H4 (cell line): ENCODE measurements at places on chromosomes 11 and 22. TPM values are rescaled to one million over a fixed set of nuclear protein-coding genes. Genes with fewer than 3 reads are reported as not detected.

- no peak for DNase-seq
These were observed 38.1 kb downstream of the MB start for GRCh38 chr22:35578836-35579575.

GRCh38 chr11:102487214-102487613 is 34.6 kb upstream of the TMEM123 start:
- no peak for DNase-seq

DNA sequence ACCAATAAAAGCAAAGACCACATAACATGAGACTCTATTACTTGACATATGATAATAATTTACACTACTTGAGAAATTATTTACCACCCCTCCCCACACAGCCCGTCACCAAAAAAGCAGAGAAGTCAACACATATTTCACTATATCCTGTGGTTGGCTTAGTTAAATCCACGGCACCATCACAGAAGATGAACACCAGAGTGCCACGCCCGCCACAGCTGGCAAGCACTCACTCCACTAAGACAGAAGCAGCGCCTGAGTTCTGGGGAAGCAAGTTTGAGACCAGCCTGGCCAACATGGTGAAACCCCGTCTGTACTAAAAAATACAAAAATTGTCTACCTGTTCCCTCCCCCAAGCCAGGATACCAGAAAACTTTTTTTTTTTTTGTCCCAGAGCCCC is 53.1 kb downstream of the PACSIN2 start:
- no peak for DNase-seq

GRCh38 chr22:49021926-49022815 is 805.5 kb downstream of the BRD1 start:
- DNase-seq: no peak

DNA sequence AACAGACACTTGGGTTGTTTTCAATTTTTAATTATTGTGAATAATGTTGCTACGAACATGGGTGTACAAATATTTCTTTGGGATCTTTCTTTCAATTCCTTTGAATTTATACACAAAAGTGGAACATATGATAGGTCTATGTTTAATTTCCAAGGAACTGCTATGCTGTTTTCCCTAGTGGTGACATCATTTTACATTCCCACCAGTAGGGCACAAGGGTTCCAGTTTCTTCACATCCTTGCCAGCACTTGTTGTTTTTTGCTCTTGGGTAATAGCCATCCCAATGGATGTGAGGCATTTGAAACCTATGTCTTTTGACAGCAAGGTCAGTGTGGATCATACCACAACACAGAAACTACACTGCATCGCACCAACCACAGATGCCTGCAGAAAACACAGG is 41.8 kb upstream of the SCN3B start:
- DNase-seq: no peak

GRCh38 chr11:131533998-131534397 is 163.6 kb downstream of the NTM start:
- DNase-seq: no peak

DBX1 gene
- not detected in 2 replicates for total RNA-seq

GRCh38 chr11:103499710-103500340 is 390.6 kb downstream of the DYNC2H1 start:
- DNase-seq: peak; percentile 19

GRIA4 gene
- total RNA-seq: 1.0 and 24.9 TPM in 2 replicates

DNA sequence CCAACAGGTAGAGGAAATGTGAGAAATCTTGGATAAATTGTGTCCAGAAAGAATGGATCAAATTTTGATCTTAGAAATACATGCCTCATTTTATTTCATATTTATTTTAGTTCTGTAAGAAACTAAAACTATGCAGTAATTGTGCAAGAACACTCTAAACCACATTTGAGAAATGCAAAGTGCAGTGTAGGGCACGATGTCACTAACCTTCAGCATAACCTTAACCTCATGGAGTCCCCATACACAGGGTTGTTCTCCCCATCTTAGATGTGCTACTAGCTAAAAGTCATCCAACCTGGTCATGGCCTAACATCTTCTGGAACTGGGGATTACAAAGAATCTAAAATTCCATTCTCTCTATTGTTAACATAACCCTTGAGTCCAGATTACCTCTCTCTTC is 48.4 kb upstream of the ARHGAP42 start:
- DNase-seq: no peak

DNA sequence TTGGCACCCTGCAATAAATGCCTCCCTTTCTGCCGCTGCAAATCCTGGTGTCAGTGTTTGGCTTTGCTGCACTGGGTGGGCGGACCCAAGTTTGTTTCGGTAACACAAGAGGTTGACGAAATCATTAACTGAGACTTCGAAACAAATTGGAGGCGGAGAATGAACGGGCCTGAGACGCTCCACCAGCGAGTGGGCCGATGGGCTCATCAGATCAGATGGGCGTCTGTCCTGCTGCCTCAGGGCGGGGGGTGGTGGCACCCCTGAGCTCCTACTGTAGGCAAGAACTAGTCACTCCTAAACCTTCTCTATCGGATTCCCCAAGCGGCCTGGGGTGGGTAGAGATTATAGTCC is 918 bp upstream of the CAPN5 start:
- no peak for DNase-seq

KRTAP5-10 gene
- total RNA-seq: not detected in 2 replicates

TMEM151A gene
- total RNA-seq: 0.08 and 0.10 TPM in 2 replicates

DNA sequence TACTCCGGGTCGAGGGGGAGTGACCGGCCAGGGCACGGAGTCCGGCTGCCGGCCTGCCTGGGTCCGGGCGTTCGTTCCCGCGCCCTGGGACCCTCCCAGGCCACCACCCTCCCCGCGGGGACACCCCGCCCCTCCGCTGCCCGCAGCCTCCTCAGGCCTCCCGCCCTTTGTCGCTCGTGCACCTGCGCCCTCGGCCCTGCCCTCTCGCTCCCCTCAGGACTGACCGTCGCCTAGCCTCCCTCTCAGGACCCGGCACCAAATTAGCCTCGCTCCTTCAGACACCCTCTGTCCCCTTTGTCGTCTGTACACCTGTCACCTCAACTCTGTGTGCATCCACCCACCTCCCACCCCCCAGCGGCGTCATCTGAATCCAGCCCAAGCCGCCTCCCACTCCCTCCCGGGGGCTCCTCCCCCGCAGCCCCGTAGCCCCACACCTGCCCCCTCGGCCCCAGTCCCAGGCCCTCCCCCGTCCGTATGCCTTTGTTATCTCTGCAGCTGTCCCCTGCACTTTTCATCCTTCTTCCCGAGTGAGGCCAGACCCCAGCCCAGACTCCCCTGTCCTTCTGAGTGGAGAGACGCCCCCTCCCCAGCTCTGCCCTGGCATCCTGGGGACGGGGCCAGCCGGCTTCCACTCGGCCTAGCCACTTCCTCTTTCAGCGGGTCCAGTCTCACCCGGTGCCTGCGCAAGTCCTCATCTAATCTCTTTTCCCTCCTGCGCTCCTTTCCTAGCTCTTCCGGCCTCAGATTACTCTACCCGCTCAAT is 643 bp downstream of the TIGD3 start:
- DNase-seq: no peak

SMIM35 gene
- total RNA-seq: not detected in 2 replicates

- DNase-seq: no peak
These were observed 104.5 kb upstream of the LMO1 start for GRCh38 chr11:8368194-8368593.

NUDT22 gene
- 39.6 and 47.9 TPM in 2 replicates for total RNA-seq

DNA sequence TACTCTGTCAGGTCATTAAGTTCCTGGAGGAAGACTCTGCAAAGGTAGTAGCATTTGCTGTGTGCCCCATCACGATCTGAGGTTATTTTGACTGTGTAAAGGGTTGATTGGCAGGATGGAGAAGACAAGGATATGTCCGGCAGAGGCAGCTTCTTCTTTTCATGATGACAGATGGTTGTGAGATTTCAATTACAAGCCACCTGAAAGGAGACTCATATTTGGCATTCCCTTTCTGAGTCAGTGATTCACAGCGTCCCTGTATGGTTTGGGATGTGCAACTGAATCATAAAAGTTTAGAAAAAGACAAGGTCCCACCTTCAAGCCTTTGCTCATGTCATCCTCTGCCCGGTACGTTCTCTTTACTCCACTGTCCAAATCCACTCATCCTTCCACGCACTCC is 113.4 kb downstream of the MTNR1B start:
- DNase-seq: no peak

BAD gene
- total RNA-seq: 86.4 and 90.5 TPM in 2 replicates

SPTBN2 gene
- 12.7 and 24.8 TPM in 2 replicates for total RNA-seq

DNA sequence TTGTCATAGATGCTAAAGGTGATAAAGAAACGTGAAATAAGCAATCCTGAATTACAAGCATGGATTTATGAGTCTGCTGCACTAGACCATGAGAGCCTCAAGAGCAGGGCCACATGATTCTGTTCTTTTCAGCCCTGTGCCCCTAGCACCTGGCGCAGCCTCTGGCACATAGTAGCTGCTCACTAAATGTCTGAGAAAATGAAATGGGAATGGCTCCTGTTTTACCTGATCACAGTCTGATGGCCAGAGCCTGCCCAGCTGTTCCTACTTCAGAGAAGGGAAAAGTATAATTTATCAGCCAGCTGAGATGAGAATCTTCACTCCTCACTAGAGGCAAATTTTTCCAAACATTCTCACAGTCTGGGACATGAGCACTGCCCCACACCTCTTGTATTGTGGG is 10.7 kb upstream of the PKNOX2 start:
- DNase-seq: no peak

GRCh38 chr22:49088801-49089791 is 738.6 kb downstream of the BRD1 start:
- DNase-seq: no peak

TTC9C gene
- total RNA-seq: 35.0 and 46.9 TPM in 2 replicates

DNA sequence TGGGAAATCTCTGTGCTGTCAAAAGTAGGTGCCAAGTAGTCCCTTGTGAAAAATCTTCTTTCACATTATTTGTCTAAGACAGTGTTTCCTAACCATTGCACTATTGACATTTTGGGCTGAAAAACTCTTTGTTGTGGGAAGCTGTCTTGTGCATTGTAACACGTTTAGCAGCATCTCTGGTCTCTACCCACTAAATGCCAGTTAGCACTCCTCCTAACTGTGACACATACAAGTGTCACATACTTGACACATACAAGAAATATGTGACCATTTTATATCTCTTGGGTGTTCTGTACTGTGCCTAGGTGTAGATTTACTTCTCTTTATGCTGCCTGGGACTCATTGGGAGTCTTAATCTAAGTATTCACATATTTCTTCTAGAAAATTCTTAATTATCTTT is 57.8 kb downstream of the NXPE1 start:
- DNase-seq: no peak

GRCh38 chr11:117289795-117290194 is 1.4 kb upstream of the BACE1-AS start:
- DNase-seq: no peak

- DNase-seq: no peak
These were observed 375.1 kb downstream of the METTL15 start for GRCh38 chr11:28483072-28483867.

GRCh38 chr11:13962562-13963168 is at the start of gene SPON1:
Gene SPON1, plus strand, starts transcription at chr11:13962723. Its CDS starts 182 bp downstream, at chr11:13962905.
- no peak for DNase-seq

DNA sequence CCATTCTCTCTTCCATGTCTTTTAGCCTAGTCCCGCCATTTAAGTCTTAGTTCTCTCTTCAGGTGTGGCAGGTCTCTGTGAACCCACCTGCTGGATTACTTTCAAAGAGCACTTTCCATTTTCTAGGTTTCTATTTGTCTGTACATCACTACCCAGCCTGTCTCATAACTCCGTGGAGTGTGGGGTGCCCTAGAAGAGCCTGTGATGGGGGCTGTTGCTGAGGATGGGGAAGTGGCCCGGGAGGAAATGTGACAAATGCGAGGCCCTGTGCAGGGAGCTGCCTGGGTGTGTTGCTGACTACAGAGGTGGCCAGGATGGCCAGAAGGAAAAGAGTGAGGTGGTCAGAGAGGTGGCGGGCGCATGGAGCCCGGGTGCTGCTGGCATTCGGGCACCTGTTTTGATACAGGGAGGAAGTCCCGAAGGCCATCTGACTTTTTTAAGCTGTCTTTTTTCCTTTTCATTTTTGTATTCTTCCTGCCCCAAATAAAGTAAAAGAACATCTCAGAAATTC is 10.7 kb downstream of the DGCR8 start:
- no peak for DNase-seq

- no peak for DNase-seq
These were observed 9.0 kb upstream of the AHNAK start for GRCh38 chr11:62555464-62556107.

DNA sequence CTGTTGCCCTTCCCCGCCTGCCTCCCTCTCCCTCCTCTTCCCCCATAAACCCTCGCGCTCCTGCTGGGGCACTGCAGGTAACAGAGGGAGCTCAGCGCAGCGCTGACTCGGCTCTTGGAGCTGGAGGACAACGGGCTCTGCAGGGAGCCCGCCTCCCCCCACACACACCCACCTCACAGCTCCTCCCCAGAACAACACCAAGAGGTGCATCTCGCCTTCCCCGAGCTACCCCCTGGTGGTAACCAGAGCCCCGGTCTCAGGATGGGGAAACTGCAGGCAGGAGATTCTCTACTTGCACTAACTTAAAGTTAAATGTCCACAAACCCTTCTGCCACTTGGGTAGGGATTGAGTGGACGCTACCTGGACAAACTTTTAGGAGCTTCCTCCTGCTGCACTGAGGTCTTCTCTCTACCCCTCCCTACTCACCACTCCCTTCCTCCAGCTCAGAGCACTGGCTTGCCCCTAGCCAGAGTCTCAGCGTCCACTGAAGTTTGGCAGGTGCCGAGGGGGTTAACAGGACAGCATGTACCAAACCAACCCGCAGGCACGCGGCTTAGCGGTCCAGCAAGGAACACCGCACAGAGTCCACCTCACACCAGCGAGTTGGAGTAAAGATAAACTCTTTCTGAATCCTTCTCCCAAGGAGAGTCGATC is 4.0 kb upstream of the SCN4B start:
- no peak for DNase-seq

LAMTOR1 gene
- 94.0 and 110 TPM in 2 replicates for total RNA-seq

DNA sequence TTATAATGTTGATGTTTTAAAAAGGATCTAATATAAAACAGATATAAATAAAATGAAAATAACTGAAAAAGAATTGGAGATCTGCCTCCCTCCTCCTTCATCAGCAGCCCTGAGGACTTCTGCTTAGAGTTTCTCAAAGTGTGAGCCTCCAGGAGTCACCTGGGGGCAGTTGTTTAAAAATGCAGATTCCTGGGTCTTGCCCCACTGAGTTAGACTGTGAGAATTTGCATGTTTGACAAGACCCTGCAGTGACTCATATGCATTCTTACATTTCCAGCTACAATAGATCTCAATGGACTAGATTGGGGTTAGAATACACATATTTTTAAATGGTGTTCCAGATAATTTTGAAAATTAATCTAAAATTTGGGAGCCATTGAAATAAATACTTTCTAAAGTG is 798 bp upstream of the OOSP3 start:
- DNase-seq: no peak

NCR3LG1 gene
- total RNA-seq: 3.5 and 4.6 TPM in 2 replicates

GRCh38 chr11:61957021-61957770 is 7.0 kb downstream of the BEST1 start:
- DNase-seq: no peak

DNA sequence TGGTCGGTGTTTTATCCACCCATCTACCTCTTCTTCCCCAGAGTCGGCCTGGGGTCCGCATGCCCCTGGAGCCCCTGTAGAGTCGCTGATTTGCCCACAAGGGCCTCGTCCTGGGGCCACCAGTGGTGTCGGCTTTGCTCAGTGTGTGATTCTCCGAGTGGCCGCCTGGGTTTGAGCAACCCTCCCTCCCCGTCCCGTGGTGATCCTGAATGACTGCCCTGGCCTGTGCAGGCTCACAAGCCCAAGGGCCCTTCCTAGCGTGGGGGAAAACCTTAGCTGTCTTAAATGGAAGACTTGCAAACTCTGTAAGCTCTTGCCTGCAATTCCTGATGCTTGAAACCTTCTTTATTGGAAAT is 128.3 kb downstream of the OSBP2 start:
- no peak for DNase-seq

PNPLA5 gene
- total RNA-seq: not detected in 2 replicates

OR10S1 gene
- not detected in 2 replicates for total RNA-seq

GRCh38 chr11:76648061-76648460 is 22.5 kb downstream of the LRRC32 start:
- no peak for DNase-seq
